ENCODE measurements at places on chromosomes 4 and X.
A peak's percentile ranks its signal among the peaks of the same experiment; 100 is the strongest.

GRCh38 chrX:79259073-79259689 is 108.0 kb downstream of the ITM2A start:
- DNase-seq: no peak

DNA sequence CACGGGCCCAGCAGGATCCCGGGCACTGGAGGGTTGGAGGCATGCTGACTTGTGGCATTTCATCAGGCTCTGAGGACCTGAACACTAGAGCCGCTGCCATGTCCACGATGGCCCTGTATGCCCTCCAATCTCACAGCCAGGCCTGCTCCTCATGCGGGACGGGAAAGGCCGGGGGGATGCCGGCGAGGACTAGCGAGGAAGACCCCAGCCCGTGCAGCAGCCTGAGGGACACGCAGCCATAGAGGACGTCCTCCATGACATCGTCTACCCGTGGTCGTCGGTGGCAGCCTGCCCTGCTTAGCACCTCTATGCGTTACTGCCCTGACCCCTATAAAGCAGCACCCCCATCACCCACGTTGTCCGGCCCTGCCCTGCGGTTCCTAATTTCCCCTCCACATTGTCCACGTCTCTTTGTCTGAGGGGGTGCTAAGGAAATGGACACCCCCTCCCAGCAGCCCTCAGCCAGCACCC is 32.6 kb downstream of the HMX1 start:
- peak; percentile 79 for DNase-seq

GRCh38 chr4:174561560-174561959 is 39.3 kb upstream of the HPGD start:
- DNase-seq: no peak

DNA sequence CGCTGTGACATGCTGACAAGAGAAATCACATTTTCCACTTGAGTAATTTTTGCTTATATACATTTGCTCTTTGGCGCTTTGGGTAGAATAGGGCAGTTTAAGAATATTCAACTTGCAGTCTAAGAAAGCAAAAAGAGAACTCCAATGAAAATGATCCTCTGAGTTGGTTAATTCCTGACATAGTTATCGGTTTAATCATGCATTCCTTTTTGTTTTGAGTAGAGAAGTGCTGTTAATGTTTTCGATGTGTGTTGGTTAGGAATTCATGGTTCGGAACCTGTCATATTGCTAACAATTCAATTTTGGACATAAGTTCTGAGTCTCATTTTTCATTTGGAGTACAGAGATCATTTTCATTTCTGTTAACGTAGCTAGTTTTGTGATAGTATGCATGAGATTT is 700.6 kb upstream of the PITX2 start:
- no peak for DNase-seq

GRCh38 chr4:71267244-71267643 is 71.6 kb upstream of the SLC4A4 start:
- no peak for DNase-seq

GRCh38 chrX:153723351-153724251 is 586 bp downstream of the BCAP31 start:
- DNase-seq: no peak

DNA sequence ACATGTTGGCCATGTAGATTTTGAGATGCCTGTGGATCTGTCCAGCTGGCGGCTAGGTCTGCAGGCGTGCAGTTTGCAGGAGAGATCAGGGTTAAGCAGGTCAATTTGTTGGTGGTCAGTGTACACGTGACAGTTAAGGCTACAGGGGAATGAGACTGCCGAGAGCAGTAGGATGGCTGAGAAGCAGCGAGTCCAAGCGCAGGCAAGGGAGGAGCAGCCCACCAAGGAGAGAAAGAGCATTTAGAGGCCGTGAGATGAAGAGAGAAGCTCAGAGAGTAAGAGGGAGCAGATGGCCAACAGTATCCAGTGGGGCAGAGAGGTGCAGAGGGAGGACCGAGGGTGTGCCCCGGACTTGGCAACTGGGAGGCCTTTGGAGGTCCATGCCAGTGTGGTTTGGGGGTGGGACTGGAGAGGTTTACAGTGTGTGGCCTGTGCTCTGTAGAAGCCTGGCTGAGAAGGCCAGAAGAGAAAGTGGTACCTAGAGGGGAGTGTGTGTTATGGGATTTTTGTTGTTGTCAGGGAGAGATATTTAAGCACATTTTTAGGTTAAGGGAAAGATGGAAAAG is 18.4 kb downstream of the SNX25 start:
- DNase-seq: no peak

GRCh38 chrX:42260854-42261253 is 337.5 kb upstream of the CASK start:
- no peak for DNase-seq

GRCh38 chr4:128571747-128572146 is 237.8 kb upstream of the JADE1 start:
- no peak for DNase-seq

DNA sequence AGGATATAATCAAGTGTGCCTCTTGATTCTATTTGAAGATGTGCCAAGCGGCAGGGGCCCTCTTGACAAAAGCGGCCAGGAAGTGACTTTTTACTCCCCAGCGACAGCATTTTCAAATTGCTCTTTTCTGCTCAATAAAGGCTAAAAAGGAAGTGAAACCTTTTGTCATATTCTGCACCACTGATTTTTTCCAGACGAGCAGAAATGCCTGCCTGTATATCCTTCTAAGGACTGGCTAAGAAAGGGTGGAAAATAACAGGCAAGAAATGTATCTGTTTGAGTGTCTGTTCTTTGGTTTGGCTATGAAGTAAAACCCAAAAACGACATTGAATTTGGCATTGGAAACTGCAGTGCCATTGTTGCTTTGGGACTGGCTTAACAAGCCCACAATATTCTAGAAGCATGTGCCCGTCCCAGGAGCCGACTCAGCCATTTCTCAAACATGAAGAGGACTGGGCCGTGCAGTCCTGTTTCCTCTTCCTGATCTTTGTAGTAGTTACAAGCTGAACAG is 25.4 kb downstream of the TMSB4X start:
- DNase-seq: no peak

DNA sequence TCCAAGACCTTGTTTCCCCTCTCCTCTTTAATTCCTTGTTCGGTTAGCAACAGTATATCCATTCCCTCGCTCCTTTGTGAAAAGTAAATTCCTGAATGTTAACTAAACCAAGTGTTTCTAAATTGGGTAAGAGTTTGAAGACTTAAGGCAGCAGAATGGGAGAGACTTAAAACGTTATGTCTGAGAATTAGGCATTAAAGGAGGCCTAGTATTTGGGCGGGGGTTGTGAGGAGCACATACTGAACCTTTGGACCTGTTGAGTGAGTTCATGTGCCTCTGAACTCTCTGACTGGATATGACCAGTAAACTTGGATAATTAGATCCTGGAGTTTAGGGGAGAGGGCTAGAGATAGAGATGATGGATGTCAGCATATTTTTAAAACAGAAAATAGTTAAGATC is 1.2 kb downstream of the MSMO1 start:
- DNase-seq: no peak

GRCh38 chrX:37905436-37906147 is 58.2 kb upstream of the DYNLT3 start:
- no peak for DNase-seq

- no peak for DNase-seq
Measured at GRCh38 chrX:127570276-127570675, 481.9 kb downstream of the ACTRT1 start.

- DNase-seq: no peak
Measured at GRCh38 chrX:77945910-77946545, 23.4 kb downstream of the PGAM4 start.

- no peak for DNase-seq
Measured at GRCh38 chrX:48761674-48762471, at the start of gene GLOD5. TSS of gene GLOD5 (plus strand) at chrX:48761747. CDS start at chrX:48761791, 44 bp downstream.

DNA sequence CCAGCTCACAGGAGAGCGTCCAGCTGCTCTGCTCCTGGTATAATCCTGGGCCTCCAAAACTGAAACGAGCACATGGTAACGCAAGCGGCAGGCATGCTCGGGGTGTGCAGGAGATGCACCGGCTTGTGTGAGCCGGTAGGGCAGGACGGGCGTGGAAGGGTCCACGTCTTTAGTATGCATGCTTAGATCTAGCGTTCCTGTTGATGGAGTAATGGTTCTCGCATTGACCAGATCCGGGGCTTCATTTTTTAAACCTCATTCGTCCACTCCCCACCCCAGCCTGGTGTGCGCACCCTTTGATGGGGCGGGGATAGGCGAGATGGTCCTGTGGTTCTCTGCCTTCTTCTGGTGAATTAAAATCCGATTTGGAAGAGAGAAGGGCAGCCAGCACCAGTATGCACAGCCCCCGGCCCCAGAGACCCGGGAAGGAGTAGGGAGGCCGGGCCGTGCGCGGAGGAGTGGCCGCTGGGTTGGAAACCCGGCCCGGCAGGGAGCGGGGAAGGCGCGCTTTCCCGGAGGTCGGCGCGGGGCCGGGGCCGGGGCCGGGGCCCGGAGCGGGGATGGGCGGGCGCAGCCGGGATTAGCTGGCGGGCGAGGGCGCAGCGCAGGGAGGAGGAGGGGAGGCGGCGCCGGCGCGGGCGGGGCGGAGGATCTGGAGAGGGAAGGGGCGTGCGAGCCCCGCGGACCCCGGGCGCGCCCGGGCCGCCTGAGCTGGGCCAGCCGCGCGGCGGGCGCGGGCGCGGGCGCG is 39.9 kb downstream of the FAM149A start:
- no peak for DNase-seq

DNA sequence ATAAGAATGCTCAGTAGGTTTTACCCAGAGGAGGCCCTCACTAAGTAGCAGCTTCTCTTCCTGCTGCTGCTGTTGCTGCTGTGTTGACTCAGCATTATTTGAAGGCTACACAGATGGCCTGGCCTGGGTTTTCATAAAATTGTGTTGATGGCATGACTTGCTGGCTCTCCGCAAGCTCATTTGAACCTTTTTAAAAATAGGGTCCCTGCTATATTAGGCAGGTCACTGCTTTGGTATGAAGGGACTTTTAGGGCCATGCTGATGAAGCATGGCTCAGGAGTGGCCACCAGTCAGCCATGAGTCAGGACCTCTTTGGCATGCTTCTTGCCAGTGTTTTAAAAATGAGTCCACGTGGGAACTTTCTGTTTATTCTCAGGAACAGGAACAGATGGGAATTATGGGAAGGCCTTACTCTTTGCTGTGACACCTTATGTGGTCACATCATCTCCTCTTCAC is 128.7 kb downstream of the MID1IP1 start:
- DNase-seq: no peak

DNA sequence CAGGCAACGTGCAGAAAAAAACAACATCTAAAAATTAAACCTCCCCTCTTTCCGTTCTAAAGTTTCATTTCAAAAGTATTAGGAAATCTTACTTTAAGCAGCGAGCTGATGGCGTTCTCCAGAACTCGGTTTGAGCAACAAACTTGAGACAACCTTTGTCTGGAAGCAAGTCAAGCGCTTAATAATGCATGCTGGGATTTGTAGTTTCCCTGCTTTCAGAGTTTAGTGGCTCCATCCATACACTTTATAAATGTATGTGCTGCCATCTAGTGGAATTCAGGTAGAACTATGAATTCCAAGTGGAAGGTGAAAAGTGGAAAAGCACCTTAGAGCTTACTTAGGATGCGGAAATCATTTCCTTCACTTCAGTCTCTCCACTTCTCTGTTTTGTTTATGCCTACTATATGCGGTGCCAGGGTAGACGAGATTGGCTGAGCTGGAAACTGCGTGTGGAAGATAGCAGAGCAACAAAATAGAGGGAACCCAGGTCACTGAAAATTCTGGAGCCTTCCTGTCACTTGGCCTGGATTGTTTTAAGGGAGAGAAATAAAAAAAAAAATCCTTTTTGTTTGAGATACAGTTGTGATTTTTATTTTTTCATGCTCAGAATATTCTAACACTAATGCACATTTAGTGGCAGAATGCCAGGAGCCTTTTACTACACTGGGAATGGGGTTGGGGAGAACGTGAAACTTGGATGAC is at the start of gene BDH2:
Gene BDH2 (minus strand): TSS at position 144 of the 702 bp plus-strand sequence. CDS start 3,580 bp downstream, outside the sequence.
- no peak for DNase-seq

DNA sequence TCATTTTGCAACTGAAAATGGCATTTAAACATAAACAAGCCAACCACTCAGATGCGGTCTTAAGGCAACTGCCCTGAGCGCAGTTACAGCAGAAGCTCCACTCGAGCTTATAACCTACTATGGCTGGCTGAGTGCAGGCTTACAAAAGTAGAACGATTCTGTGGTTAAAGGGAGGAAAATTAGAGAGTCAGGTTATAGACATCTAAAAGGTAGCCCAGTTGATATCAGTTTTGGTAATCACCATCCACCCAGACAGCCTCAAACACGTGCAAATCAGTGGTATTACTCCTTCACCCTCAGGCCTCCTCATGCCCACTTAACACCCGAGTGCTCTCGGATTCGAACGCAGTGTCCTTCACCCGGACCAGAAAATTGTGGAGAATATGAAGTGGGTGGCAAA is 3.1 kb downstream of the LEF1 start:
- DNase-seq: no peak

DNA sequence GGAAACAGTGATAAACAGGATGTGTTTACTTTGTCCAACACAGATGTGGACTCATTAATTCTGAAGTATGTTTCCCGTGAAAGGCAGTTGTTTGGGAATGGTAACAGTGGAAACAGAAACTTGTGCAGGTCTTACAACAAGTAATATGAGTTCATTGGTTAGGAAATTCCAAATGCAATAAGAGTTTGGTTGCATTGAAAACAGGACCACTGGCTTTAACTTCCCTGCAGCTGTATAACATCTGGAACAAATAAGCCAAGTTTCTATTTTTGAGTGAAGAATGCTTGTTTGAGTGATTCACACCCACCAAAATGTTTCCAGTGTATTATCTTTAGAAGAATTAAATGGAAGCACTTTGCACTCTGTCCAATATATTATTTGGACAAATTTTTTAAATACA is 82.4 kb upstream of the BMP3 start:
- DNase-seq: no peak

- no peak for DNase-seq
Measured at GRCh38 chrX:77415161-77415560, 32.0 kb upstream of the FGF16 start.

DNA sequence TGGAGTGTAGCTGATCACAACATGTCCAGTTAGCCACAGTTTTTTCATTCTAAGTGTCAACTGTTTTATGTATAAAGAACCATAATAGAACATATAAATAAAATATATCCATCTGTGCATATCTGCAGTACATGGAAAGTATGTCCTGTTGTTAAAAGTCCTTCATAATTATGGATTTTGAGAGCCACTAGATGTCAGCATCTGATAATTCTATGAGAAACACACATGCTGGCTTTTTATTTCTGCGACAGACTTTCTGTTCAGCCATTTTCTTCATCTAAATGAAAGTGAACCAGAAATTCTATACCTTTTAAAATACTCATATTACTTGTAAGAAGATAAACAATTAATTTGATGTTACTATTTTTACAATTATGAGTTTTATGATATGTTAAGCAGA is 251.5 kb downstream of the GPM6A start:
- DNase-seq: no peak

DNA sequence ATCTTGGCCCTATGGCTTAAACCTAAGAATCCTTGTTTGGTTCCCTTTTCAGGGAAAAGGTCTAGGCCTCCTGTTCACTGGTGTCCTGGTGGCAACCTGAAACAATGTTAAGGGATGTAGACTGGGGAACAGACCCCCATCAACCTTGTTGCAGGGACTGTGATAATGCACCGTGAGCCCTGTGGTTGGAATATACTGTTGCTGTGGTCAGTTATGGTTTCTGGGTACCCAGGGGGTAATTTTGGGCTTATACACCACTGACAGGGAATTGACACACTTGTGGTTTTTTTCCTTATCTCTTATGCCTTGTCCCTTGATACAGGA is 64.0 kb upstream of the WDR1 start:
- DNase-seq: no peak

All from suprapubic skin (tissue), 4 donors.